ENCODE measurements at places on chromosomes 12 and 14. TPM values are rescaled to one million over a fixed set of nuclear protein-coding genes. Genes with fewer than 3 reads are reported as not detected.

DNA sequence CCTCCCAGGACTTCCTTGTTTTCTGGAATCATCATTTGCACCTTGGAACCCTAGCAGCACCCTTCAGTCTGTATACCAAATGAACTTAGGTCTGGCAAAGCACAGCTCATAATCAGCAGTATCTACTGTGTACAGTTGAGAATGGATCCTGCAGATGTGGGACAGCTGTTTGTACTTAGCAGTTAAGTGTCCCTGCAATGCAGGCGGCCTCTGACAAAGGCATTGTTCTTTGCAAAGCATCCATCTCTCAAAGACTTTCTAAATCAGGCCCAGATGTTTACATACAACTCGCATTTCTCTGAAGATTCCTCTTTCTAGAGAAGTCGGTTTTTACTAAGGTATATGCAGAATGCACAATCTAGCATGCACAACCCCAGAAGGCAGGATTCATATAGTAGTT is 170.5 kb upstream of the RBM19 start:
- DNase-seq, result no peak

GRCh38 chr14:99980299-99980698 is 84.9 kb upstream of the EVL start:
- DNase-seq, result no peak

DNA sequence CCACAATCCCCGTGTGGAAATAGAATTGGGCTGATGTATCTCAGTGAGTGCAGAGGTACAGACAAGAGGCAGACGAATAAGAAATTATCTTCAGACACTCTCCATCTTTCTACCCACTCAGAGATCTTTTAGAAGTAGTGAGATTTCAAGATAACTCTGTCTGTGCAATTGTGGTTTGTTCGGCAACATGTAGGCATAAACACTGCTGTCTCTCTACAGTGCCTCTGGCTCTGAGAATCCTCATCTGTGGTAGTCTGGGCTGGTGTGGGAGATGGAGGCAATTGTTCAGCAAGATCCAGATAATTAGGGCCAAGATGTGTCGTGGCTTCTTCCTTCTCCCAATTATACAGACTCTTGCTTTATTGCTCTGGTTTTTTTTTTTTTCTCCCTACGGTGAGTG is 3.1 kb downstream of the HOXC13 start:
- DNase-seq, result no peak

Gene FERMT2
- polyA plus RNA-seq, result 148 TPM

Gene LRRC43
- polyA plus RNA-seq, result 3.4 TPM

Gene IL22
- not detected for polyA plus RNA-seq

Gene TMPRSS12
- polyA plus RNA-seq, result not detected

Measured in left renal pelvis (tissue), 4 donors.